ENCODE measurements at places on chromosomes 13 and 19.

- DNase-seq = no peak
Observed at GRCh38 chr19:873084-873483, 13.6 kb downstream of the CFD start.

- DNase-seq = no peak
Observed at GRCh38 chr19:34171539-34171876, 796 bp upstream of the LSM14A start.

GRCh38 chr19:12034620-12035019 lies 859 bp downstream of the ZNF433 start:
- DNase-seq = no peak

GRCh38 chr19:39814595-39814994 lies 19.4 kb downstream of the DYRK1B start:
- no peak for DNase-seq

All from naive B cell (primary cell).